ENCODE measurements at places on chromosomes 12 and 14. TPM values are rescaled to one million over a fixed set of nuclear protein-coding genes. Genes with fewer than 3 reads are reported as not detected.

DNA sequence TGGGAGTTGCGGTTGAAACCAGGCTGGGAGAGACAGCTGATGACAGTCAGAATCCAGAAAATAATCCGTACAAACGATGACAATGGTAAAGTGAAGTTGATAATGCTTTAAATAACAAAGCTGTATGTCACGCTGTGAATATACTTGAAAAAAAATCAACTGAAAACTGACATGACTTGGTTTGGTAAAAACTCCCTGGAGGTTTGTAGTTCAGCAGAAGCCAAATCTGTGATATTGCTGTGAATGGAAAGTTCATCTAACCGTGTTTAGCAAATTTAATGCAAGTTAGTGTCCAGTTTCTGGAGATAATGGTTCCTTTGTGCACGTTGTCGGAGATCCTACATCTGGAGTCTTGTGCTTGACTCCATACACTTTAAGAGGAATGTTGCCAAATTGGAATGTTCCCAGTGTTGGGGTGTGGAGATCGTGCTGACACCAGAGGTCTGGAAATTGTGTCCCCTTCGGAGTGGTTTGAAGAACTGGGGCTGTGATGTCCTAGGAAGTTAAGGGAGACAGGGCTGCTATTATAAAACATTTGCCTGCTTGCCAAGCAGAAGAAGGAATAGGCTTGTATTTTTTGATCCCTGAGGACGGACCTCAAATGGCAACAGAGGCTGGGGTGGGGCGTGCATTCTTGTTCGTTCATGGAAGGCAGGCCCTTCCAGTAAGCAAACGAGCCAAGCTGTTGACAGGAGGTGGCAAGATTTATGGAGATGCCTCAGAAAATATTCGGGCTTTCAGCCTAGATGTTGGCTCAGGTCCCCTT, 30.6 kb downstream of the PPFIBP1 start:
- DNase-seq: no peak

Gene IKZF4
- total RNA-seq: 2.1 TPM

Gene IL31
- not detected for total RNA-seq

Gene SAMD4A
- 4.6 TPM for total RNA-seq

Measured in neural progenitor cell (in vitro differentiated cells).